Activated T-cell treated with anti-CD3 and anti-CD28 coated beads for 48 hours (primary cell): ENCODE measurements at places on chromosomes 7 and 10.

DNA sequence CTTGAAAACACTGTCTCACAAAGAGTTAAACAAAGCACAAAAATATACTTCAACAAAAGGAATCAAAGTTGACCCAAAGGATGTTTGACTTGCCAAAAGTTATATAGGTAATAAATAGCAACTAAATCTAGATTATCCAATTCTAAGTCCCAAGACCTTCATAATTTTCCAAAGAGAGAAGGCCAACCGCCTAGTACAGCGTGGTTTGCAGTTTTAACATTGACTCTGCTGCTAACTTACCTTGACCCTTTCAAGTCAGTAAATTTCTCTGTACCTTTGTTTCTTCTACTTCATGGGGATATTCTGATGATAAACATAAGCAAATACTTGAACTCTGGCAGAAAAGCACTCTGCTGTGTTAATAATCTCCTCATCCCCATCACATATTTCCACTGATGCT is 1.9 kb upstream of the GPR22 start:
- DNase-seq: no peak

DNA sequence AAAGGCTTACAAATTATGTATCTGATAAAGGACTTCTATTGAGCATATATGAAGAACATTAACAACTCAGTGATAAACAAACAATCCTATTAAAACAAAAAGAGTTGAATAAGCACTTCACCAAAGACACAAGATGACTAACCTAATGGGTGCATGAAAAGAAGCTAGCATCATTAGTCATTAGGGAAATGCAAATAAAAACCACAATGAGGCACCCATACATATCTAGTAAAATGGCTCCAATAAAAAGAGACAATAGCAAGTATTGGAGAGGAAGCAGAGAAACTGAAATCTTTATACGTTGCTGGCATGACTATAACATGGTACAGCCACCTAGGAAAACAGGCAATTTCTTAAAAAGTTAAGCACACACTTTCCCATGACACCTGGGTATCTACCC is 77.6 kb upstream of the ZMIZ1 start:
- DNase-seq: no peak

DNA sequence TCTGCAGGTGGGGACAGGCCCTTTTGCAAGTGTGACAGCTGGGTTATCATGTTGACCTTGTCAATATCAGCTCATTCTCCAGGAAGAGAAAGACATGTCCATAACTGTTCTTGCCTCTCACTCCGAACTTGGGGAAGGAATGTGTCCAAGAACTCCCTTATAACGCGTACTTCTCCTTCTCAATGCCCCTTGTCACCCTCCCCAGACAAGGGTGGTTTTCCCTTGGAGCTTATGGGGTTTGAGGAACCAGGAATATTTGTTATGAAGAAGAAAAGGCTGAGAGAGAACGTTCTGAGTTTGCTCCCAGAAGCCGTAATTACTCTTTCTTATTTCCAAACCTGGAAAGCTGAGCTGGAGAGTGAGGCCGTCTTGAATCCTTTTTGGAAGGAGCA is 77.4 kb downstream of the MKI67 start:
- no peak for DNase-seq

- no peak for DNase-seq
Measured at GRCh38 chr10:51620131-51620530, 79.3 kb downstream of the CSTF2T start.

DNA sequence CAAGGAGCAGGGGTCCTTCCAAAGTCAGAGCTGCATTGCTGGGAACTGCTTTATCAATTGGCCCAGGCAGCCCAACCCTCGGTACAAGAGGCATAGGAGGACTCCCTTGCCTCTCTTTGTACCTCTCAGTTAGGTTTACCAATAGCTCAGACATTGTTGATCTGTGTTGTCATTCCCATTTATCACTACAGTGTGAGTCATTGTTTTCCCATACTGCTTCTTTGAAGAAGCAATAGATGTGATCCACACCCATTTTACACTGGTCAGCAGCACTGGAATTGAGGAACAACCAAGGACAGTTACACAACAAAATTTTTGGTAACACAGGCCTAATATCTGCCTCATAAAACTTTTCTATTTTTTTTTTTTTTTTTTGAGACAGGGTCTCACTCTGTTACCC is 307.2 kb downstream of the SNX13 start:
- DNase-seq: no peak

DNA sequence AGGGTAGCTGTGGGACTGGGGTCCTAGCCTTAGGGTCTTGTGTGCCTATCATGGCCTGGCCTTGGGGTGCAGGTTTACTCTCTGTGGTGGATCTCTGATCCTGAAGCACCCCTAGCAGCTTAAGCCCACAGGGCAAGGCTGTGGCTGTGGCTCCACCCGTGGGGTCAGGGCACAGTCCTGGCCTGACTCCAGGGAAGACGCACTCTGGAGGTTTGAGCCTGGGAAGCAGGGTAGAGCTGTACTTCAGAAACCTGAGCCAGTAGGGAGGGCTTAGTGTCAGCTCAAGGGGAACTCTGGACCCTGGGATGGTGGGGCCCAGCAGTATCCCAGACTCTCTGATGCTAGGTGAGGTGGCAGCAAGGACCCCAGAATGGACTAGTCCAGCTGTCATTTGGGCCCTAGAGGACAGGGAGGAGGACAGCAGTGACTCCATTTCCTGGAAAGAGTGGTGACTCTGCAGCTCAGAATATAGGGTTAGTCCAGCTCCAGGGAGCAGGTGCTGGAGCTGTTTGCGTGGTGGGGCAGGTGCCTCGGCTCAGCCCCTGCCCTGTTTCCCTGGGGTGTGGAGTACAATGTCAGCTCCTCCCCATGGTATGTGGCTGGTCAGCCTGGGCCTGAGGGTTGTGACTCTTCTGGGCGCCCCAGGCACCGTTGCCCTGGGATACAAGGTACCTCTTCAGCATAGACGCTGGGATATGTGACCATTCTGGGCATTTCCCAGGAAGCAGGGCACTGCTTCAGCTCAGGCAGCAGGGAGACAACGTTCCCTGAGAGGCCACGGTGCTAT is 15.8 kb downstream of the GTPBP4 start:
- DNase-seq: no peak

- no peak for DNase-seq
Measured at GRCh38 chr7:27176524-27176845, 2.4 kb upstream of the HOXA10 start.

DNA sequence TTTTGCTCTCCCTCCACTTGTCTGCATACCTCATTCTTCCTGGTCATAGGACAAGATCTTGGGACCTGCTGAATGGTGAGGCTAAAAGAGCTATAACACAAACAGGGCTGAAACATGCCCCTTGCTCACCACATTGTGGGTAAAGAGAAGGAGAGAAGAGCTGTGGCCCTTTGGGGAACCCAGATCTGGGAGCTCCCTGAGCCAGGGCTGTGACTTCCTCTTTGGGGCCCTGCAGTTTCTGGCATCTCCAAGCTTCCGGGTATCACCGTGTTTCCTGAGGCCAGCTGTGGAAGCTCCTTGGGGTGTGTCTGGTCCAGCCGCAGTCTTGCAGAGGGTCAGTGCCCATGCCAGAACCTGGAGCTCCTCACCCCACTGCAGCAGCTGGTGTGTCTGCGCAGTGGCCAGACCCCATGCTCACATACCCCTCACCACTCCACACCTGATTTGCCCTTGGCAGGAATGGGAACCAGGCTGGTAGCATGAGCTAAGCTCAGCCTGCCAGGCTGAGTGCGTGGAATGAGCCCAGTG is 34.0 kb downstream of the DKK1 start:
- DNase-seq: no peak

DNA sequence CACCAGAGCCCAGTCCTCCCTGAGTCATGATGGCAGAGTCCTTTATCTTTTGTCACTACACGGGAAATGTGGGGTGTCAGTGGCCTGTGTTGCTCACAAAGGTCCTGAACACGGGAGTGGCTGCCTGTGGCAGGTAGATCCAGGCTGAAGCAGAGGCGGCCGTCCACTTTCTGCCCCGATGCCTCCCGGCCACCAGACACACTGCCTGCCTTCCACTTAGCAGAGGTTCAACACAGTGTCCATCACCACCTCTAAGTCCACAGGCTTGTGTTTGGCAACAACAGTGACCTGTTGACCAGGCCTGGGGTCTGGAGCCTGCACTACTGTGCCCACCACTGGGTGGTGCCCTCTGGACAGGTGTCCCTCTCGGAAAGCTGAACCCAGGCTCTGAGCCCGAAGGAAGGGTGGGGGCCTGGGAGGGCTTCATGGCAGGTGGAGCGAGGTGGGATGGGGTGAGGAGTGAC is 49.9 kb upstream of the CAMK2B start:
- DNase-seq: no peak

DNA sequence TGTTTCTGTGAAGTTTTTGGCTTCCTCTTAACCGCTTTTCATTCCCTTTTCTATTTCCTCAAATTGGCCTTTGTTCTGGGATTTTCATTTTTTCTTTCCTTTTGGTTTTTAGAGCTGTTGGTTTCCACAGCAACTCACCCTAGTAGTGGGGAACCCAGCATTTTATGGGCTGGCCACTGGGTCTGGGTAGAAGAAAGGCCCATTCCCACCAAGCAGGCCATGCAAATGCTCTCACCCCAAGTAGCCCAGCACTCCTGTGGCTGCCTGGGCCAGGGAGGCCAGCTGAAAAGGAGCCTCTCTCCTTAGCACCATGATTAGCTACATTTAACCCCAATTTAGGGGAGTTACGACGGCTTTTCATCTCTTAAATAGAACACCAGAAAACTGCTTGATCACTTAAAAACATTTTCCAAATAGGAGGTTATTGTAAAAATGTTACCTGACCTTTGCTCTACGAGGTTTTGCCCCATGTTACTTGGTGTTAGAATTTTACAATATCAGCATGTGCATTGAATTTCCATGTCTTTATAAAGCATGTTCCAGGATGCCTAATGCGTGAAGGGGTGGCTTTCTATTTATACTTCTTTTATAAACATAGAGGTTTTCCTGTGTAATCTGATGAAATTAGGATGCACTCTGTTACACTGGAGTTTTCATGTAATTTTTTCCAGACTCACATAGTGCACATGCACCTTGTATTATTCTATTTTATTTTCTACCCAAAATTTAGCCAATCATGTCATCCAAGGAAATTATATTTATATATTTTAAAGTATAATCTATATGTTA is 75.4 kb downstream of the FAM171A1 start:
- DNase-seq: no peak

DNA sequence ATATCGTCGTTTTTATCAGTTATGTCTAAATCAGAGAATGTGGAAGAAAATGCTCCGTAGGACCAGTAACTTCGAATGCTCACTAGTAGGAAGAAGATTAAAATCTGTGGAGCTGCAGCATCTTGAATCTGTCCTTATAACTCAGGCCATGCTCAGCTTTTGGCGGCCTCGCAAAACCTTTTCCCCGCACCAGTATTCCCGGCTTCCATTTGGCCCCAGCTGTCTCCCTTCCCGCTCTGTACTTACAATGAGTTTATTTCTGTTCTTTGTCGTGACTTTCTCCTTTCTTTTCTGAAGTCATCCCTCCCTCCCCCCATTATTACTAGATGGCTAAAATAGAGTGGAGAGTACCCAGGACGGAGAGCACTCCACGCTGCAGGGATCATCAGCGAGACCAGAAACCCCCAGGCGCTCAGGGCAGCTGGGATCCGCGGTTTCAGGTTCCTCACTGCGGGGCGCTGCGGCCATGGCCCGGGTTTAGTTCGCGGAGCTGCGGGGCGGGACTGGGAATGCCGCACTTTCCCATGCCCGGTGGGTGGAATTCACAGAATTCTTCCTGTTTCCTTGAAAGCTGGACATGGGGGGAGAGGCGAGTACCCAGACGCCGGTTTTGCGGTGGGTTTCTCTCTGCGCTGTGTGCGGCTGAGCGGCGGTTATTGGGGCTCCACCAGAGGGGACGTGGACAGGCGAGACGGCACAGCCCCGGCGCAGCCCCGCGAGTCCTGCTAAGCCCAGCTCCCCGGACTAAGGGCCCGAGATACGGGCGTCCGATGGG is 183.5 kb downstream of the POM121L12 start:
- DNase-seq: no peak

DNA sequence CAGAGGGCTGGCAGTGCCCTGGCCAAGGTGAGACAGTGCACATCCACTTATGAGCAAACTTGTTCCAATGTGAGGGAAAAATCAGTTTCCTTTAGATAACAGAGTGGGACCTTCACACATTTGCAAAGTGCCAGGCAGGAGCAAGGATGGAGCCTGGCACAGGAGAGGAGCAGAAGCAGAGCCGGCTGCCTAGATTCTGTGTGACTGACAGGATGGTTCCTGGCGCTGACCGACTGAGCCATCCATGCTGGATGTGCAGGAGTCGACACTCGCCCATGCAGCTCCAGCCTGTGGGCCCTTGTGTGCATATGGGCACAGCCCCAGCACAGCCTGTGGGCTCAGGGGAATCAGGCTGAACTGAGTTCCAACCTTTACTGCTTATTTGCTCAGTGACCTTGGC is 346.5 kb downstream of the GRID1 start:
- no peak for DNase-seq

DNA sequence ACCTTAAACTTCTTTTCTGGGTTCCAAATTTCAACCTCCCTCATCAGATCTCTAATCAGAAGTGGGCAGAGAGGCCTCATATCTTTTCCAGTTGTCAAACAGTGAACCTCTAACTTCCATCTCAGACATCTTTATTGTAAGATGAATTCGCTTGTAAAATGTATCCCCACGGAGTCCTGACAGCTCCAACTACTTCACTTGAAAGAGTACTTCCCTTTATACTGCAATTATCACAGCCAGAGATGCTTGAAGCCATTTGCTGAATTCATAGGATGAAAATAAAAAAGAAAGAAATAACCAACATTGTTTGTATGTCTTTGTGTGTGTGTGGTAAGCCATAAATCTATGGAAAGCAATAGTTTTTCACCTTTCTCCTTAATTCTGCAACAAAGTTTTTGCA is 175.2 kb downstream of the GRM3 start:
- DNase-seq: no peak

- no peak for DNase-seq
Measured at GRCh38 chr7:76259124-76260093, 43.1 kb upstream of the HSPB1 start.

DNA sequence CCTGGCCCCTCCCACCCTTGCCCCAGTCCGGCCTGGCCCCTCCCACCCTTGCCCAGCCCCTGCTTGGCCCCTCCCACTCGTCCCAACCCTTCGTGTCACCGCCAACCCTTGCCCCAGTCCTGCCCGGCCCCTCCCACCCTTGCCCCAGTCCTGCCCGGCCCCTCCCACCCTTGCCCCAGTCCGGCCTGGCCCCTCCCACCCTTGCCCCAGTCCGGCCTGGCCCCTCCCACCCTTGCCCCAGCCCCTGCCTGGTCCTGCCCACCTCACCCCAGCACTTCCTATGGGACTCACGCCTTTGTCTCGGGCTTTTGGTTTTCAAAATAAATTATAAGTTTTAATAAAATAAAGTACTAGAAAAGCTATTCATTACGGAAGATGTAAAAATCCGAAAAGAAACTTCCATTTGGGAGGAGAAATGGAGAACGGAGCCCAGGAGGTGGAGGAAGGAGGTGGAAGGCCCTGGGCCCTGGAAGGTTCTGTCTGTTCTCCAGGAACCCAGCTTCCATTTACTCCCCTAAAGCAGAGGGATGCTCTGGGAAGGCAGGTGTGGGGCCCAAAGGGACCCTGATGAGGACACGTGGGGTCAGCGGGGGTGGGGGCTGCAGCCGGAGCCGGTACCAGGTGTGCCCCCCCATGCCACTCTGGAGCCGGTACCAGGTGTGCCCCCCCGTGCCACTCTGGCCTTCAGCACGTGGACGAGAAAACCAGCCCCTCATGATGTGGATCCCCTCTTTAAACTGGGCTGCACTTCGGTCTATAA is 52.2 kb downstream of the PWWP2B start:
- no peak for DNase-seq
